ENCODE measurements at places on chromosomes 1 and 21.

GRCh38 chr1:185895208-185895900 lies 161.2 kb downstream of the HMCN1 start:
- DNase-seq = no peak

DNA sequence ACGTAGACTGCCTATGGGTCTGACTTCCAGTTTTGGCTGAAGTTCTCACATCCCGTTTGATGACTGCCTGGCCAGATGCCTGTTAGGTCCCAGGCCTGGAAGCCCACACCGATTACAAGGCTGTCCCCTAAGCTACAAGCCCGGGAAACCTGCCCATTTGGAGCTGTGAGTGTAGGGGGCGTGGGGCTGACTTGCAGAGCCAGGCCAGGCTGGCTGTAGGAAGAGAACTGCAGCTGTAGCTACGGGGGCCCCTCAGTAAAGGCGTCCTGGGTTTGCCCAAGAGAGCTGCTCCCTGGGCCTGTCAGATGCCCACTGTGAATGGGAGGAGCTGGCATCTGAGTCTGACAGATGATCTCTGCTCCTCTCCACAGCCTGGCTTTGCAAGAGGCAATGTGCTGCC lies 199.7 kb downstream of the CAMTA1 start:
- DNase-seq = no peak

- no peak for DNase-seq
These were observed 181.2 kb downstream of the PLPPR4 start for GRCh38 chr1:99445486-99445885.

DNA sequence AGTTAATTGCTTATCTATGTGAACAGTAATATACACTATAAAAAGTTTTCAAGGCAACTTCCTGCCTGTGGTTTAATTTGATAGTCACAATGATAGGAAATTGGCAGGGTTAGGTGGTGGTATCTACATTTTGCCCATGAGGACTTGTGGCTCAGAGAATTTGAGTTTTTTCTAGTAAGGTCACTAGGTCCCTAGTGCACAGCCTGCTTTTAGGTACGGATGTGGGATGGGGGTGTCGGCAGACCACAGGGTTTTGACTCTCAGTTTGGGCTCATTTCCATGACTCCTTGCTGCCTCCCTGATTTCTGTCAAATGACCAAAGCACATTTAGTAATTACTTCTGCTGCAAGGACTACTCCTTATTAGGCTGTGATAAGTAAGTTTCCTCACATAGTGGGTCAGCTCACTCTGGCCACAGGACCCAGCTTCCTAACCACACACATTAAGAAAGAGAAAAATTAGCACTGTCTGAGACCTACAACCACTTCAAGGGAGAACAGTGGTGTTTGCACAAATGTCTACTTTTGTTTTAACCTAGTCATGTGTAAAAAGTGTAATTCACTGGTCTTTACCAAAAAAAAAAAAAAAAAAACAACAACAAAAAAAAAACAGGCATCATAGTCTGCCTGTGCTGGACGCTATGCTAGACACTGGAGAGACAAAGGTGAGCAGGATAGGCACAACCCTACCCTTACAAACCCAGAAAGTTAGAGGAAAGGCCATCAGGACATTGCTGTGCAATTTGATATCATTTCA lies 43.7 kb downstream of the MRPL39 start:
- no peak for DNase-seq

All from urothelium cell line (cell line).